ENCODE measurements at places on chromosomes 3 and 15. TPM values are rescaled to one million over a fixed set of nuclear protein-coding genes. Genes with fewer than 3 reads are reported as not detected.

The SPTSSB gene
- total RNA-seq: not detected

The CYP8B1 gene
- not detected for total RNA-seq

The EOGT gene
- total RNA-seq: 43.0 TPM

The ITIH4 gene
- total RNA-seq: 0.68 TPM

The MED12L gene
- 0.12 TPM for total RNA-seq

The LDHAL6B gene
- not detected for total RNA-seq

The SH2D7 gene
- total RNA-seq: not detected

The CEMIP gene
- total RNA-seq: 1.1 TPM

The ZNF621 gene
- 10.8 TPM for total RNA-seq

The SERPINI2 gene
- total RNA-seq: not detected

The CMTM6 gene
- total RNA-seq: 203 TPM

The RBP2 gene
- not detected for total RNA-seq

The NR1I2 gene
- not detected for total RNA-seq

DNA sequence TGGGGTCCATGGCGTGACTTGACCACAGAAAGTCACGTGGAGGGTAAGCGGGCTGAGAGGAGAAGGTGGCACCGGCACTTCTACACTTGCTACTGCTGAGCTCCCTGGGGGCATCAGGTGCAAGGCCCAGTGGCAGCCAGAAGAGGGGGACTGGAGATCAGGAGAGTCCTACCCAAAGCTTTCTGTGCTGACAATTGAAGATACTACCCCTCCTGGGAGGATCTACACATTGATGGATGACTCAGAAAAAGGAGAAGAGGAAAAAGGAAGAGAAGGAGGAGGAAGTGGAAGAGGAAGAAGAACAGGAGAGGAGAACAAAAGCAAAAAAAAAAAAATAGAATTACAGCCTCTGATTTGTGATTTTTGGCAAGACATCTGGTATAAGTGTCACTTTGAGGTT, 41.2 kb downstream of the MYO5C start:
- DNase-seq: peak; percentile 15

DNA sequence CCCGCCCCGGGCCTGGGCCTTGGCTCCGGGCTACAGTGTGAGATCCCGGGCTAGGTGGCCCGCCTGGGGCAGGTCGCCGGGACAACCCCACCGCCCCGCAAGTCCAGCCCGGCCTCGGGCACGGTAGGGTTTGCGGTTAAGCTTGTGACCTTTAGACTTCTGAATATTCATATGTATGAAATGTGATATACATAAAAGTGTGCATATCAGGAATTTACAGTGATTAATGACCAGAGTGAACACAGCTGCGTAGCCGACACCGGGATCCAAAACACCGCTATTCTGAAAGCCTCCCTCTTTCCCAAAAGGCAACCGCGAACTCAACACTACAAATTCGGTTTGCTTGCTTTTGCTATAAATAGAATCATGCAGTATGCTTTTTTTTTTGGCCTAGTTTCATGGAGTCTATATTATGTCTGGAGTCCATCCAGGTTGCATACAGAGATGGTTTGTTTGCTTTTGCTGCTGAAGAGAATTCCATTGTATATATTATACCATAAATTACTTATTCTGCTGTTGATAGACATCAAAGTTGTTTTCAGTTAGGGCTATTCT, 636 bp upstream of the SNRPA1 start:
- no peak for DNase-seq

DNA sequence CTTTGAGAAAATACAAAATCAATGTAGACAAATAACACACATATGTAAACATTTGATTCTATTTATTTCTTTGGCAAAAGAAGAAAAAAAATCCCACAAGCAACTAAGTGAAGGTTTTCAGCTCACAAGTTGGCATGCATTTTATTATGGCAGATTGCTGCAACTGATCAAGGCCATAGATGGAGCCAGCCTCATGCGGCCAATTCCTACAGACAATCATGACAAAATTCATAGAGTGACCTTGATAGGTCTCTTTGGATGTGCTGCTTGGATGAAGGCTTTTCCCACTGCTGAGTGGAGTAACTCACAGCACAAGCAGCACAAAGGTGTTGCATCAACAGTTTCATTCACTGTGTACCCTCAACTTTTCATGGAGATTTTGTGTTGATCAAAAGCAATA, 22.1 kb downstream of the FBN1 start:
- DNase-seq: no peak

DNA sequence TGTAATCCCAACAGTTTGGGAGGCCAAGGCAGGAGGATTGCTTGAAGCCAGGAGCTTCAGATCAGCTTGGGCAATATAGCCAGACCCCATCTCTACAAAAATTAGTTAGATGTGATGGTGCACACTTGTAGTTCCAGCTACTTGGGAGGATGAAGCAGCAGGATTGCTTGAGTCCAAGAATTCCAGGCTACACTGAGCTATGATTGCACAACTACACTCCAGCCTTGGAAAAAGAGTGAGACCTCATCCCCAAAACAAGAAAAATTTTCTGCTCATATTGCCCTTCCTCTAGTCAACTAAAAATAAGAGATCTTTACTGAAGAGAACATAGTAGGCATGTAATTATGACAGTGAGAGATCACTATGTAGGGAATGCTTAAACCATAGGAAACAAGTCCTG, 60.9 kb upstream of the SPATA12 start:
- no peak for DNase-seq

DNA sequence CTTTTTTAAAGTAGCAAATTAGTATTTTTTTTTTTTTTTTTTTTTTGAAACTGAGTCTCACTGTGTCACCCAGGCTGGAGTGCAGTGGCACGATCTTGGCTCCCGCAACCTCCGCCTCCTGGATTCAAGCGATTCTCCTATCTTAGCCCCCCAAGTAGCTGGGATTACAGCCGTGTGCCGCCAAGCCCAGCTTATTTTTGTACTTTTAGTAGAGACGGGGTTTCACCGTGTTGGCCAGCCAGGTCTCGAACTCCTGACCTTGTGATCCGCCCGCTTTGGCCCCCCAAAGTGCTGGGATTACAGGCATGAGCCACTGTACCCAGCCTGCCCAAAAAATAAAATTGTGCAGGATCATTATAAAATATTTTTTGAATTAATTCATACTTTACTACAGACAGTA, 272.2 kb upstream of the UBE2E1 start:
- no peak for DNase-seq

DNA sequence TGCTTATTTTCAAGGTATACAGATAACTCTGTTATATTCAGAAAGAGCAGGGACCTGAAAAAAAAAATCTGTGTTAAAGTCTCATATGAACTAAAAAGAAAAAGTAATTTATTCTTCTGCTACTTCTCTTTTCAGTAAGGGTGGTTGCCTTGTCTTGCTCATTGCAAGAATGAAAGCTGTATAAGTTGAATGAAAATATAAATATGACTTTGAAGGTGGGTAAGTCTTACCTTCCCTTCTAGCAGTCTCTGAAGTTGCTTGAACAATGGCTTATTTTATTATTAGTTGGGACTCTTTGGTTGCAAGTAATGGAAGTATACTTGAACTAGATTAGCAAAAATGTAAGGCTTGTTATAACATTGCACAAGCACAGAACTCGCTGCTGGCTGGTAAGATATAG, 1554.9 kb downstream of the SI start:
- no peak for DNase-seq

DNA sequence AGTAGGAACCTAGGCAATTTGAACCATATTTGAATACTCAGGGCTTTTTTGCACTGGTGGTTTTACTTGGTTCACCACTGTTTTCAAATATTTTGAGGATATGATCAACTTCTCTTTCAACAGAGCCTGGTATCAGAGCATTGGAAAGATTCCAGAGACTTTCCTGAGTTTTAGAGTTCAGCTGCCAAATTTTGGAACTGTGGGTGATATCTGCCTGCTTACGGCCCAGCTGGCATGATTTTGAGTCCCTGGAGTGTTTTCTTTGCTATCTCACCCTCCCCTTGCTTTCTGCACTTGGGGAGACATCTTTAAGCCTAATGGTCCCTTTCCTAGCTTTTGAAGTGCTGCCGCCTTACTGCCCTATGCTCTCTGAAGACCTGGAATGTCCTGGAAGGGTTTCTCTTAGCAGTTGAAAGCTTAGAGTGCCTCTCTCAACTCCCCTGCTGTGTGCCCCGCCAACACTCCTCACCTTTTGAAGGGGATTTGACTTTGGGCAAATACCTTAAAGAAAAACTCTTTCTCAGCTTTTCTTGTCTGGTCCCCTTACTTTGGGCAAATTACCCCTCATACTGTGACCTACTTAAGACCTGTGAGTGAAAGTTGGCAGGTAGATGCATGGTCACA, 539.1 kb downstream of the MFSD1 start:
- DNase-seq: peak; percentile 34

GRCh38 chr3:9135930-9136525, 113.4 kb downstream of the SRGAP3 start:
- DNase-seq: no peak

DNA sequence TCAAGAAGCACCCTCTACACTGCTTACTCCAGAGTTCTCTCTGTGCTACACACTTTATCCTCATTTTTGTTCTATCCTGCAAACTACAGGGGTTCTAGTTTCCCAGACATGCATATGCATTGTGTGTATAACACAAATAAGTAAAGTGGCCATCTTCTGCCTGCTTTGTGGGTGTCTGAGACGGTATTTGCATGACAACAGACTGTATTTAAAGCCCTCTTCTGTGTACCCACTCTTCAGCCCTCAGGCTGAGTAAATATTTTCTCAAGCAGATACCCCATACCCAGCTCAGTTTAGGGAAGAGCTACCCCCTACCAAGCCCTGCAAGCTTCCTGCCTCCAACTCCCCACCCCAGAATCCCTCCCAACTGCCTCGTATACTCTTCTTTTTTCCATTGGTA, 31.7 kb downstream of the SYNPR start:
- no peak for DNase-seq

DNA sequence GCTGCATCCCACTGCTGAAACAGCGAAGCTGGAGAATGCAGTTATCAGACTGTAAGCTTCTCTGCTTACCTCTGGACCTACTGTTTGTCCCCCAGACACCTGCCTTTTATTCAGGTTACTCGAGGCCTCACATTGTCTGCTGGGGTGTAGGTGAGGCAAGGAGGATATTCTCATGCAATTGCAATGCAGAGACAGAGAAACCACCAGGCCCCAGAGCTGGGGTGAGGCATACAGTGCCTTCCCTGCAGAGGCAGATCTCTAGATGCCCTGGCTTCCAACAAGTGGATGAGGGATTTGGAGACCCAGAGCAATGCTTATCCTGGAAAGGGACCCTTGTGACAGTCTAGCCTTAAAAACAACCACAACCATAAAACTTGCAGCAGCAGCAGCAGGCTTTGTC, 263.4 kb upstream of the ST8SIA2 start:
- no peak for DNase-seq

GRCh38 chr3:128222796-128223385, 69.6 kb downstream of the EEFSEC start:
- DNase-seq: peak; percentile 69

DNA sequence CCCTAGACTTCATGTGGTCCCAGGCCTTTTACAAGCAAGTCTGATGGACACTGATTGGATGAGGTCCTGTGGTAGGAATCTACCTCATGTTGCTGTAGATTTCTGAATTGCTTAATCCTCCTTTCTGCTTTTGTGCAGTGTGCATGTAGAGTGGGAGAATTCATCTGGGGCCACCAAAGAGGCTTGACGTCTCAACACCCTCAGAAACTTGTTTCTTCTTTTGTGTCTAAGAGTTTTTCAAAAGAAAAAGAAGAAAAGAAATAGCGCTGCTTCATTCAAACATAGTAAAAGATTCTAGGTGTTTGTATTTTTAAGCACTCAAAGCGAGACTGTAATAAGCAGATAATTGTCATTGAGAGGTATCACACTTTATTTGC, 46.2 kb downstream of the NR1D2 start:
- DNase-seq: no peak

DNA sequence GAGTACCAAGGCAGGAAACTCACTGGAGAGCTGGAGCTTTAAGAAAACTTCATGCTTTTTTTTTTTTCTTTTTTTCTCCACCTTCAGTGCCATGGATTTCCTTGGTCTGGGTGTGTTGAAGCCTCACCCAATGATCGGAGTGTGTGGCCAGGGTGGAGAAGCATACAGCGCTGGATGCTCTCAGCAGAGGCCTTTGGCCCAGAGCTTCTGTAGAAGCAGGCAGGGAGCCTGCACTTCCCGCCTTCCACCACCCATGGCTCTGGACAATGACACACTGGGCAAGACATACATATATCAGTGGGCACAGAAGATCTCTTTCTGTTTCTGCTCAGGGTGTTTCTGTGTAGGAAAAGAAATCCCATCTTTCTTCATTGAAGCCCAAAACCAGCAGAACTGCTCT, 55.8 kb upstream of the ACAD9 start:
- no peak for DNase-seq

GRCh38 chr3:52237657-52238172, 1.2 kb downstream of the TWF2 start:
- peak; percentile 98 for DNase-seq

- DNase-seq: no peak
These were observed 38.9 kb upstream of the LIMD1 start for GRCh38 chr3:45555666-45556065.

DNA sequence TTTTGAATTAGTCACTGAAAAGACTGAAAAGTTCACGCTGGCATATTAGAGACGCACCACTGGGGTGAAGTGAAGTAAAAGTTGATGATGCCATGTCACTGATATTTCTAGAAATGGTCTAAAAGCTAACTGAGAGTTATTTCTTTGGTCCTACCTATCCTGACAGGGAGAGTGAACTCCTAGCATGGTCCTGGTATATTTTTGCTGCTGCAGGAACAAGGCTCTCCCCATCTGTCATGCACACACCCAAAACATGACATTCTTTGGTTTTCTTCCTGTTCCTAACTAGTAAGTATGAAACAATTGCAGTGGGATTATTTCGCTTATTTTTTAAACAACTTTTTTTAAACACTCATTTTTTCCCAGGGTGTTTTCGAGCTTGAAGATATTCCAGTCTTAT, 466.7 kb downstream of the ERC2 start:
- no peak for DNase-seq

DNA sequence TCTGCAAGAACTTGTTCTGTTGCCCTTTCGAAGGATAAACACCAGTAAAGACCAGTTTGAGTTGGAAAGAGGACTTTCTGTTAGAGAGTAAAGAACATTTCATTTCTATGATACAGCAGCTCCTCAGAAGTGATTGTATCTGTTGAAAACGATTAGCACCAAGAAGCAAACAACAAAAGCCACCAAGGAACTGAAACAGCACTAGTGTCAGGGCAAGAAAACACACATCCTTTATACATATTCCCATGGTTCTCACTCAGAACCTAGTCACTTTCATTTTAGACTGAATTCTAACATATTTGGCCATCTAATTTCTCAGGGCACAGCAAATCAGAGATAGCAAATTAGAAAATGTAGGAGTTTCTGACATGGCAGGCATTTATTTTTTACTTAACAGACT, 116.1 kb downstream of the ATP1B3 start:
- DNase-seq: no peak

- peak; percentile 39 for DNase-seq
These were observed 489 bp downstream of the HDGFL3 start for GRCh38 chr15:83207009-83207659.

All from RPMI7951 (cell line).